Left kidney (tissue), 8 donors: ENCODE measurements at places on chromosomes 6 and 20. TPM values are rescaled to one million over a fixed set of nuclear protein-coding genes. Genes with fewer than 3 reads are reported as not detected.

- DNase-seq = peak; percentile 67
Measured at GRCh38 chr6:15036690-15037245, 209.1 kb upstream of the JARID2 start.

The CYP39A1 gene
- polyA plus RNA-seq = 6.8 TPM

The HAO1 gene
- not detected for polyA plus RNA-seq

The C6orf118 gene
- polyA plus RNA-seq = 8.8 TPM

The IL17F gene
- 0.40 TPM for polyA plus RNA-seq

The PTGIS gene
- 33.0 TPM for polyA plus RNA-seq

The SLC44A4 gene
- 52.6 TPM for polyA plus RNA-seq
